CD4-positive, alpha-beta T cell treated with Interleukin-6 for 4 hours (primary cell): ENCODE measurements at places on chromosomes 1 and 21.

DNA sequence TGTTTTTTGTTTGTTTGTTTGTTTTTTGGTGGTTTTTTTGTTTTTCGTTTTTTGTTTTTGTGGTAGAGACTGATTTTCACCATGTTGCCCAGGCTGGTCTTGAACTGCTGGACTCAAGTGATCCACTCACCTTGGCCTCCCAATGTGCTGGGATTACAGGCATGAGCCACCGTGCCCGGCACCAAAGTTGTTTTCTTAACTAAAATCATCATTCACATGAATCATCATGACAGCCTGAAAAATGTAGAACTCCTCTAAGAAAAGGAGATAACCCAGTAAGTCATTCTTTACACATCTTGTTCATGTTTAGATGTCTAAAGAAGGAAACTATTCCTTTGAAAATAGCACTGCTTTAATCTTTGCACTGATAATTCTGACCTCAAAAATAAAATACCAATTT lies 37.5 kb downstream of the DISP1 start:
- no peak for DNase-seq

- no peak for DNase-seq
These were observed 19.2 kb downstream of the ATAD3B start for GRCh38 chr1:1490633-1491230.

DNA sequence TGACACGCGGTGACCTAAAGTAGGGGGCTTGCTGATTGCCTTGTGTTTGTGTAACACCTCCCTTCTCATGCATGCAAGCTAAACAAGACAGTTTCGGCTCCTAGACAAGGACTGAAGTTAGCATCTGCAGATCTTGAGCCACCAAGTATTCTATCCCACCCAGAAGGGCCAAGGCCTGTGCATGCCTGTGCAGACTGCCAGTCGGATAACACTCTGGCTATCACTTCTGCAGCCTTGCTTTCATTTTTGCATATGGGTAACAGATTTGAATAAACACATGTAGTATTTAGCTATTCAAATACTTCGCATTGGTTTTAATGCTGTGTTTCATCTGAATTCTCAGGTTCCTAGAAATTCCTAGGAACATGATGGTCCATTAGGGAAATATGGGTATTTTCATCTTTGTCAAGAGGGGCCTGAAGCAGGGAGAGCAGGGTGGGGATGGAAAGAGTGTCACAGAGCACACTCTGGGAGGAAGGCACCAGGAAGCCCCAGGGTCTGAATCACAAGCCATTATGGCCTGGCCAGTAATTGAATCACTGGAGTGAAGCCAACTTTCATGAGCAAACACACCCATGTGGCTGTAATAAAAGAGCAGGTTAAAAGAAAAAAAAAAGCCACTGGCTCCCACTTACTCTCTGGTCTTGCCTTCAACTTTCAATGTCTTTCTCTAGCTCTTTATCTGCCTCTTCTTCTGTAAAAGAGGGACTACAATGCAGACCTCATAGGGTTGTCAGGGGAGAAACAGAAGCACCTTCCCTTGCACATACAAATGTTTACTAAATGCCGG lies 28.3 kb downstream of the GADD45A start:
- DNase-seq: no peak

GRCh38 chr1:53476579-53476978 lies 17.4 kb downstream of the DMRTB1 start:
- DNase-seq: no peak

DNA sequence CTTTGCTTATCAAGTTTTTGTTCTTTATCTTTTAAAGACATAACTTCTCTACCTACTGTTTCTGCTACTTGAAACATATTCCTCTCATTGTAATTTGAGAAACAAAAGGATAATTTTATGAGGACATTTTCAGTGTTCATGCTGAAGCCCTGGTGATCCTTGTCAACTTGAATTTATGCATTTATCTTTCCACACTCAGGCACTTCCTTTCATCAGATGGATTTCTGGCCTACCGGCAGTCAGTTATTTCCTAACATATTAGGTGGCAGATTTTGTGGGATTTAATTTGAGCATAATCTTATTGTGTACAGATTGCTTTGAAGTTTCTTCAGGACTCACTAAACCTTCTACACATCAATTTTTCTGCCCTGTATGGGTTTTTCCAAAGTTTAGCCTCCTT lies 75.0 kb downstream of the RGL1 start:
- DNase-seq: no peak

GRCh38 chr1:214549604-214550003 lies 1.8 kb downstream of the PTPN14 start:
- no peak for DNase-seq

DNA sequence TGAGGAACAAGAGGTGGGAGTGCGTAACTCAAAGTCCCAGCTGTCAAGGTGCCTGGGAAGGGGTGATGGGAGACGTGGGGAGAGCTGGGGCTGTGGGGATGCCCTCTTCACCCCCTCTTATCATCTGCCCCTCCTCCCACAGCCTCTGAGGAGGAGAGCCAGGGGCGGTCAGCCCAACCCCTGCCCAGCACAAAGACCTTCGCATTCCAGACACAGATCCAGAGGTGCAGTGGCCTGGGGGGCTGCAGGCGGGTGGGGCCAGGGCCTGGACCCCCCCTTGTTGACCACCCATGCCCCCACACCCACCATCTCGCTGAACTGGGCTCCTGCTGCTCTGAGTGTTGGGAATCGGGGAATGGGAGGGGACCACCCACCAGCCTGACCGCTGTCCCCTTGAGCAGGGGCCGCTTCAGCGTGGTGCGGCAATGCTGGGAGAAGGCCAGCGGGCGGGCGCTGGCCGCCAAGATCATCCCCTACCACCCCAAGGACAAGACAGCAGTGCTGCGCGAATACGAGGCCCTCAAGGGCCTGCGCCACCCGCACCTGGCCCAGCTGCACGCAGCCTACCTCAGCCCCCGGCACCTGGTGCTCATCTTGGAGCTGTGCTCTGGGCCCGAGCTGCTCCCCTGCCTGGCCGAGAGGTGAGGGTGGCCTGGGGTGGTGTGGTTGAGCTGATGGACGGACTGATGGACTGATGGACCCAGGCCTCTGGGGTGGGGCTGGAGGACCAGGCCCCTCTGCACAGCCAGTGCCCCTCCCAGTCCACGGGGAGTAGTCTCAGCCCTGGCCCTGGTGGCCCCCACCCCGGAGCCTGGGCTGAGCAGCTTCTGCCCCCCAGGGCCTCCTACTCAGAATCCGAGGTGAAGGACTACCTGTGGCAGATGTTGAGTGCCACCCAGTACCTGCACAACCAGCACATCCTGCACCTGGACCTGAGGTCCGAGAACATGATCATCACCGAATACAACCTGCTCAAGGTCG lies 29.7 kb downstream of the TRIM11 start:
- no peak for DNase-seq

- no peak for DNase-seq
These were observed 27.6 kb downstream of the DNAJC8 start for GRCh38 chr1:28205243-28205642.

GRCh38 chr1:232413674-232414073 lies 216.3 kb downstream of the SIPA1L2 start:
- no peak for DNase-seq

- no peak for DNase-seq
These were observed 193.2 kb downstream of the FMN2 start for GRCh38 chr1:240284656-240285414.

DNA sequence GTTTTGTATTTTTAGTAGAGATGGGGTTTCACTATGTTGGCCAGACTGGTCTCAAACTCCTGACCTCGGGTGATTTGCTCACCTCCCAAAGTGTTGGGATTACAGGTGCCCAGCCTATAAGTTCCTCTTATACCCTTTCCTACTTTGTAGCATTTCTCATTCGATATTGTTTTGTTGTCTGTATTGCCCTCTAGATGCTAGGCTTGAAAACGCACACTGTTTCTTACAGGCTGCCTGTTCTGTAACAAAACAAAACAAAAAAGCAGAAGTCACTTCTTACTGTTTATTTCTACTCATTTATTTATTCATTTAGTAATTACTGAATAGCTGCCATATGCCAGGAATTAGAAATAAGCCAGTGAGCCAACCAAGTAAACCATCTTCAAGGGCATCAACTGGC lies 136.9 kb upstream of the BMP8A start:
- no peak for DNase-seq

GRCh38 chr1:115199416-115200132 lies 110.3 kb upstream of the TSPAN2 start:
- DNase-seq: no peak

DNA sequence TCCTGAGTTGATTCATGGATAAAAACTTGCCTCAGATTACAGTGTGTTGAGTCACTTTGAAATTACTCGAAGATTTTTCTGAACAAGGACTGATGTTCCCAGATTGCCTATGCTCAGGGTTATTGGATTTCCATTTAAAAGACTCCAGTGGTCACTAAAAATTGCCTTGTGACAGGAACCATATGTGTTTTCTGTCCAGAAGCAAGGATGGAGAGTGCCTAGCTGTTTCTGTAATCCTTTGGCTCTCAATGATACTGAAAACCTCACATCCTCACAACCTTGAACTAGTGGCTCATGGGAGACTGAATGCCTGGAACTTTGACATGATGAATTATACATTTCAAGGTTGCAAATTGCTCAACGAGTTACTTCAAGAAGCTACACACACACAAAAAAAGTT lies 1271.8 kb downstream of the BRINP3 start:
- DNase-seq: no peak

DNA sequence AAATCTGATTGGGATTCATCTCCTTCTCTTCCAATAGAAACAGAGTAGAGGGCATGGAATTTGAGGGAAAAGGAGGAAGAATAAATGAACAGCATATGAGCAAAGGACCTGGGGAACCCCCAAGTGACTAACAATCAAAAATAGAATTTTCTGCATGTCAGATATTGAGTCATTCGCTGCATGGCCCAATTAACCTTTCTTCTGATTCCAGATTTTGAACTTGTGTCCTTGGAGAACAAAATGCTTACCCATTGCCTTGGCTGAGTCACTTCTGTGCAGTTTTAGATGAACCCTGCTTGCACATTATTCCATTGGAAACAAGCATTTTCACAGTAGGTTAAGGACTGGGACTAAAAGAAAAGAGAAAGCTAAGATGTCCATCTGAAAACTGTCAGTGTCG lies 390.5 kb downstream of the ST6GALNAC3 start:
- DNase-seq: no peak

- no peak for DNase-seq
These were observed 41.5 kb downstream of the CCDC30 start for GRCh38 chr1:42504535-42505128.

GRCh38 chr1:20100632-20101355 lies 18.5 kb downstream of the PLA2G2D start:
- DNase-seq: peak; percentile 18

DNA sequence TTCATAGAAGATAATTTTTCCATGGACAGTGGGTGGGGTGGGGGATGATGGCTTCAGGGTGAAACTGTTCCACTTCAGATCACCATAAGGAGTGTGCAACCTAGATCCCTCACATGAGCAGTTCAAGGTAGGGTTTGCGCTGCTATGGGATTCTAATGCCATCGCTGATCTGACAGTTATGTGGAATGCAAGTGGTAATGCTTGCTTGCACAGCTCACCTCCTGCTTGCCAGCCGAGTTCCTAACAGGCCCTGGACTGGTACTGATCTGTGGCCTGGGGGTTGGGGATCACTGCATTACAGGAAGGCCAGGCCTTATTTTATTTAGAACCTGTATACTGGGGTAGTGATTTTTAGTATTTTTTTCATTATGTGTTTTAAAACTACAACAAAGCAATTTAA lies 22.0 kb downstream of the MAN1A2 start:
- DNase-seq: no peak

- no peak for DNase-seq
These were observed 109.2 kb downstream of the RERE start for GRCh38 chr1:8708259-8708658.

GRCh38 chr1:41101950-41102607 lies 80.6 kb upstream of the SLFNL1 start:
- DNase-seq: no peak

GRCh38 chr1:87051965-87052364 lies 137.5 kb downstream of the HS2ST1 start:
- no peak for DNase-seq
